ENCODE measurements at places on chromosomes 11 and 22. TPM values are rescaled to one million over a fixed set of nuclear protein-coding genes. Genes with fewer than 3 reads are reported as not detected.

- no peaks in the 10 kb centered on the region for H3K36me3 ChIP-seq
- no peak for DNase-seq
- H3K4me1 ChIP-seq, result no peaks in the 10 kb centered on the region
- H3K4me3 ChIP-seq, result no peak overlapping the region
Measured at GRCh38 chr11:76642341-76642740, 28.2 kb downstream of the LRRC32 start.

DNA sequence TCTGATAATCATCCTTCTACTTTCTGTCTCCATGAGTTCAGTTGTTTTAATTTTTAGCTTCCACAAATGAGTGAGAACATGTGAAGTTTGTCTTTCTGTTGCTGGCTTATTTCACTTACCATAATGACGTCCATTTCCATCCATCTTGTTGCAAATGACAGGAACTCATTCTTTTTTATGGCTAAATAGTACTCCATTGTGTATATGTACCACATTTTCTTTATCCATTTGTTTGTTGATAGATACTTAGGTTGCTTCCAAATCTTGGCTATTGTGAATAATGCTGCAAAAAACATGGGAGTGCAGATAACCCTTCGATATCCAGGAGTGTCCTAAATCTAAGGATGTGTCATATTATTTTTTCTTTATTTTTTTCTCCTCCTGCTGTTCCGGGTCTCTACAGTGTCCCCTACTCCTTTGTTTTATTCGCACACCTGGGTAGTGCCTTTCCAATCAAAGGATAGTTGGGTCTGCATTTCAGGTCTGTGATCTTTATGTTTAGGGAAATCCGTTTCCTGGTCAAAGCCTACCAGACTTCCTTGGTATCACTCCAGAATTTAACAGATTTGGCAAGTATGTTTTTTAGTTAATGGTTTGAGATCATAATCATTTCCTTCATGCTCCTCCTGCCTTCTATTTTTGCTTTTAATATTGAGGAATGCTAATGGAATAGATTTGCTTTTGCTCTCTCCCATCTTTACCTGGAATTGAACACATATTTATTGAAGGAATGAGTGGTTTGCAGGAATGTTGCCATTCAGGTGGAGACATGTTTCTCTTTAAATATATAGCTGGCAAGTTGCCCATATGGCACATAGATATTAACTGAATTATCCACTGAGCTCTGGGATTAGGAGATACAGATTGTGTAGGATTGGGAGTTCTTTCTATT is 53.7 kb downstream of the ARHGEF12 start:
- no peaks in the 10 kb centered on the region for H3K36me3 ChIP-seq
- no peak overlapping the region for H3K27ac ChIP-seq
- H3K4me1 ChIP-seq, result no peaks in the 10 kb centered on the region
- H3K27me3 ChIP-seq, result no peaks in the 10 kb centered on the region
- DNase-seq, result no peak

OR4C11 gene
- total RNA-seq, result not detected

DNA sequence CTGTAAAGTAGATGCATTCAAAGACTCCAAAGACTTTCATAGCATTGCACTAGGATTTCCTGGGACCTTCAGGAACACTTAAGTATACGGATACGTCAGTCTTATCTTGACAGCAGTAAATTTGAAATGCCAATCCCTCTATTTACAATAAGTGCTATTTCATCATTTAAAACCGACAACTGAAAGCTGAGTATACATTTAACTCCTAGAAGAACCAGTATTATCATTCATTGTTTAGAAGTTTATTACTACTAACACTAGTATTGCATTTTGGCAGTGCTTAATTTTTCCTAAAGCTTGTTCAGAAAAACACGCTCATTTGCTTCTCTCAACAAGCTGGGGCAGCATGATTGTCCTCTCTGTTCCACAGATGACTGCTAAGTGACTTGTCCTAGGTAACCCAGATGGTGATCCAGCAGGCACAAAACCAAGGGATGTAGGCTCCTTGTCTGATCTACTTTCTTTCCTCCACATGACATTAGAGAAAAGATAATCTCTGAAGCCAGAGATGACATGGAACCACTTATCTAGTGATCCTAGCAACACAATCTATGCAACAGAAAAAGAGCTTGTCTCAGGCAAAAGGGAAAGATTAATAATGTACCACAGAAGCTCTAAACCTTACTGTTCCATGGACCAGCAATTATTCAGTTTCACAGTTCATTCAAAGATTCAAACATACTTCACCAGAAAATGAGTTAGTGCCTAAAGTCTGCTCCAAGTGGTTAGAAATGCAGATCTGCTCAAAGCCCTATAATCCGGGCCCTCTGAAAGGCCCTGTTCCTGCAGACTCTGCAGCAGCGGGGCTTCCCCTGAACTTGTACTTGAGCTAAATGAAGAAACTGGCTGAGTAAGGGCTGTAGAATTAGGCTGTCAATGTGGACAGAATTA is 5.2 kb downstream of the MAML2 start:
- peaks cover 10% of the 10 kb centered on the region for H3K4me1 ChIP-seq
- no peaks in the 10 kb centered on the region for H3K36me3 ChIP-seq
- H3K4me3 ChIP-seq, result peak overlapping the region; percentile 3
- no peaks in the 10 kb centered on the region for H3K27me3 ChIP-seq
- no peak overlapping the region for H3K27ac ChIP-seq
- DNase-seq, result no peak

DNA sequence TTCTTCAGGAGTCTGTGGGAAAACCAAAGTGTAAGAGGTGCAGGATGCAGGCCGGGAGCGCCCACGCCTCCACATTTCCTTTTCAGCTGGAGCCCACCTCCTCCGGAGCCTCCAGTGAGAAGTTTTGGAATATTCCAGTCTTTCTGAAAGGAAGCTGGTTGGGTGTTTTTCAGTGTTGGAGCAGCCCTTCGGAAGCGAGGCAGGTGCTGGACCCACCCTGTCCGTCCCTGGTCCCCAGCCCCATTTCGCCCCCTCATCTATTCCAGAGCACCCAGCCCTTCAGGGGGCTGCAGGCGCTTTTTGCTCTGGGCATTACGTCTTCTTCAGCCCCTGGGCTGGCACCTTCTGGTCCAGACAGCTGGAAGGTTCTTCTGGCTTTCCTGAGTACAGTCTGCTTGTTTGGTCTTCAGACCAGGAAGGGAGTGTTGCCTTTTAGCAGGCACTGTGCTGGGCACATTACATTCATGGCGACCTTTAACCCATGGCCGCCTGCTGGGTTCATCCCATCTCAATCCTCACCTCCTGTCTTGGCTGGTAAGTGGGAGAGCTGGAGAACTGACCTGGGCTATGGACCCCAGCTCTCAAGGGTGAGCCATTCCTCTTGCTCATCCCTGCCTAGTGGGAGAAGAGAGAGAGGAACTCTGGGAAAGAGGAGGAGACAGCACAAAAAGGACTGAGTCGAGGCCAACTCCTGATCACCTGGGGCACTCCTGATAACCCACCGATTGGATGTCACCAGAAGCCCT is 710 bp upstream of the THY1 start:
- peaks cover 12% of the 10 kb centered on the region for H3K27me3 ChIP-seq
- no peak for DNase-seq
- no peak overlapping the region for H3K4me3 ChIP-seq
- H3K36me3 ChIP-seq, result no peaks in the 10 kb centered on the region

- no peak overlapping the region for H3K4me3 ChIP-seq
- no peak for DNase-seq
- no peaks in the 10 kb centered on the region for H3K4me1 ChIP-seq
- no peaks in the 10 kb centered on the region for H3K27me3 ChIP-seq
- H3K36me3 ChIP-seq, result no peaks in the 10 kb centered on the region
Measured at GRCh38 chr11:110491577-110492320, 62.0 kb downstream of the FDX1 start.

GRCh38 chr11:28763876-28764275 is 655.7 kb downstream of the METTL15 start:
- no peaks in the 10 kb centered on the region for H3K36me3 ChIP-seq
- H3K4me3 ChIP-seq, result no peak overlapping the region
- no peak overlapping the region for H3K27ac ChIP-seq
- H3K4me1 ChIP-seq, result no peaks in the 10 kb centered on the region
